ENCODE measurements at places on chromosomes 5 and 9.

GRCh38 chr5:58191443-58191842 is 268.4 kb downstream of the PLK2 start:
- no peak for DNase-seq

- DNase-seq, result peak; percentile 8
Observed at GRCh38 chr5:94793816-94794198, 175.3 kb downstream of the SLF1 start.

GRCh38 chr5:861442-862366 is 10.9 kb upstream of the ZDHHC11 start:
- DNase-seq, result no peak

- DNase-seq, result no peak
Observed at GRCh38 chr9:23771746-23772384, 54.2 kb downstream of the ELAVL2 start.

- no peak for DNase-seq
Observed at GRCh38 chr9:133824106-133824801, 86.1 kb upstream of the SARDH start.

GRCh38 chr9:80004714-80005113 is 432.9 kb downstream of the TLE4 start:
- DNase-seq, result no peak

GRCh38 chr5:14560091-14560595 is 21.4 kb upstream of the OTULINL start:
- DNase-seq, result peak; percentile 12

DNA sequence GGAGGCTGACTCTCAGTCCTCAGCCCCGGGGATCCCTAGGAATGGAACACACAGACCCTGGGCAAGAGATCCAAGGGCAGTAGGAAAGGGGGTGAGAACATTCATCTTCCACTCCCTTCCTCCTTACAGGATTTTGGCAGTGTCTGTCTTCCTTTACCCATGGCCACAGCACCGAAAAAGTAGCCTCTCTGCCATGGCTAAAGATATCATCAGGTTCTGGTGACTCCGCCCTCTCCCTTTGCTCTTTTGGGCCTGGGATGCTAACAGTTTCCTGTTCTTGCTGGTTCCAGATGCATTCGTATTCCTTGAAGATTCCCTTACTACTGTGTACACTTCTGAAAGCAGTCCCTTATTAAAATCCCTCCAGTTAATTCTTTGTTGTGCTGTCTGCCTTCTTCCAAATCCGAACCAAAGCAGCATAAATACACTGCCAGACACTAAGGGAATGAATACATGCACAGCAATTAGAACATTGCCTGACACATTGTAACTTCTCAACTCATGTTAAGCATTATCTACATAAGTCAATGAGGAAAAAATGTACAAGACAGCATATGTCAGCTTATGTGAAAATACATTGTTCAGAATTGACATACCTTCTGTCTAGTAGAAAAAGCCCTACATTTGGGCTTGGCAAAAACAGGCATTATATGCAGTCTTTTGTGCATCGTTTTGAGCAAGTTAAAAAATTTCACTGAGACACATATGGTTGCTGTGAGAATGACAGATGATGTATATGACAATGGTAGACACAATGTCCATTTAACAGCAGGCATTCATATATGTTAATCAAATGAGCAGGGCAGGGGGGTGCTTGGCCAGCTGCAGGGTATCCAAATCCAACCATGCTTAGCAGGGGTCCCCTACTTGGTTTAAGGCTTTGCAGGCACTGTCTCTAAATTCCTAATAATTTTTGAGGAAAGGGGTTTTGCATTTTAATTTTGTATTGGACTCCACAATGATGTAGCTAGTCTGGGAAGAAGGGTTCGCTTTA is 58.8 kb upstream of the RAI14 start:
- no peak for DNase-seq

GRCh38 chr9:121439016-121439415 is 60.6 kb downstream of the GGTA1 start:
- DNase-seq, result no peak

DNA sequence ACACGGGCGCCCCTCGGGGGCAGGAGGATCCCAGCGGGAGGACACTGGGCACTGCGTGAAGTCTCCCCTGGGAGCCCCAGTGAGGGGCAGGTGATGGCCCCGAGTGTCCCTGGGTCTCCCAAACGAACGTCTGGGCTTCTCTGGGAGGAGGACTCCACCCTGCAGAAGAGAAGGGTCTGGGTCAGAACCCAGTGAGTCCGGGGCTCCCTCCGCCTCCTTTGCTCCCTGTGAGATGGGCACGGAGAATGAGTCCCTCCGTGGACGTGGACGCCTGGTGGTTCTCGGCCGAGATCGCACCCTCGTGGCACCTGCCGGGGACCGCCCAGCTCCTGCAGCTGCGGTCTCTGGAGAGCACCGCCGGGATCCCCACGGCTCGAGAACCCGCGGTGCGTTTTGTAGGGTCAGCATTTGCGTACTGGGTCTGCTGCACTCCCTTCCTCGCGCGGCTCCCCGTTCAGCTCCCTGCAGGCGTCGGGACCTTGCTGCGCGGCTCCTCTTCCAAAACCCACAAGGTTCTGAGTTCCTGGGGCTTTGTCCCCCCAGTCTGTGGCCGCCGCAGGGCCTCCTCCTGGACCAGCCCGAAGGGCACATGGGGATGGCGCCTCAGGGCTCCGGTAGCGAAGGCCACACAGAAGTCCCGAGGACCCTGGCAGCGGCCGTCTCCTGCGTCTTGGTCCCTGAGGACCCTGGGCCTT is 10.2 kb upstream of the CEP72 start:
- DNase-seq, result no peak

- no peak for DNase-seq
Observed at GRCh38 chr5:52789378-52789777, 1.7 kb downstream of the ITGA1 start.

DNA sequence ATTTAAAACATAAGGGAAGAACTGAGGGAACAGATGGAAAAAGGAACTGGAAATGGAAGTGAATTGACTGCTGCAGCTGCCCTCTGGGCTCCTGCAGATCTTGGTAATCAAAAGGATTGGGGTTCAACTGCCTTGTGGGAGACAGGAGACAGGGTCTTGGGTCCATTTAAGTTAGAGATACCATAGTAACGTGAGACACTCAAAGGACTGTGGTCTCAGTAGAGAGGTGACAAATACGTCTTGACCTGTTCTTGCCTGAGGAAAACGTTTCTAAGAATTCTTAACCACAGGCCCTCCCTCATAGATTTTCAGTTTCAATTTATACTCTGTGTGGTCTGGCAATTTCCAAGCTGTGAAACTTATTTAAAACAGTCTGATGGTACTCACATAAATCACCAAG is 100.8 kb upstream of the DHFR start:
- DNase-seq, result peak; percentile 75

DNA sequence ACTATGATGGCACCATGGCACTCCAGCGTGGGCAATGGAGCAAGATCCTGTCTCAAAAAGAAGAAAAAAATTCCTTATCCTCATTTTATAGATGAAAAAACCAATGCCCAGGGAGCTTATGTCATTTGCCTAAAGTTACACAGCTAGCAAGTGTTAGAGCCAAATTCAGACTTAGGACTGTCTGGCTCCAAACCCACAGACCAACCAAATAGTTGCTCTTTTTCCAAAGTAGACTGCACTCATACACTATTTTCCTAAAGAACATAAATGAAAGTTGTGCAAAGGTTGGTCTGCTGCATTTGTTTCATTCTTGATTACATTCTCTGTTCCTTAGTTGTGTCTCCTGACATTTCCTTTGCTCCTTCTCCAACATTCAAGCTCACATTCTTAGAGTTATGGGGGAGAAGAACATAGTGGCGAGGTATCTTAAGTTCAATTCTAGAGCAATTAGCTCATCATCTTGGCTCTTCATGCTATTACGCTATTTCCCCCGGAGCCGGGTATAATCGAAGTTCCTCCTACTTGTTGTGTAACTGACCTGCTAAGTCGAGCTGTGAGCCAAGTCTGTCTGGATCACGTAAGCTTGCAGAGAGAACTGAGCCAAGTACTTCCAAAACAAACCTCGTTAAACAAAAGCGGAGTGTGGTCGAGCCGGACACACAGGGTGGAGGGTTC is 138.3 kb downstream of the RFK start:
- DNase-seq, result no peak

GRCh38 chr5:82494942-82495341 is 216.8 kb upstream of the RPS23 start:
- no peak for DNase-seq

DNA sequence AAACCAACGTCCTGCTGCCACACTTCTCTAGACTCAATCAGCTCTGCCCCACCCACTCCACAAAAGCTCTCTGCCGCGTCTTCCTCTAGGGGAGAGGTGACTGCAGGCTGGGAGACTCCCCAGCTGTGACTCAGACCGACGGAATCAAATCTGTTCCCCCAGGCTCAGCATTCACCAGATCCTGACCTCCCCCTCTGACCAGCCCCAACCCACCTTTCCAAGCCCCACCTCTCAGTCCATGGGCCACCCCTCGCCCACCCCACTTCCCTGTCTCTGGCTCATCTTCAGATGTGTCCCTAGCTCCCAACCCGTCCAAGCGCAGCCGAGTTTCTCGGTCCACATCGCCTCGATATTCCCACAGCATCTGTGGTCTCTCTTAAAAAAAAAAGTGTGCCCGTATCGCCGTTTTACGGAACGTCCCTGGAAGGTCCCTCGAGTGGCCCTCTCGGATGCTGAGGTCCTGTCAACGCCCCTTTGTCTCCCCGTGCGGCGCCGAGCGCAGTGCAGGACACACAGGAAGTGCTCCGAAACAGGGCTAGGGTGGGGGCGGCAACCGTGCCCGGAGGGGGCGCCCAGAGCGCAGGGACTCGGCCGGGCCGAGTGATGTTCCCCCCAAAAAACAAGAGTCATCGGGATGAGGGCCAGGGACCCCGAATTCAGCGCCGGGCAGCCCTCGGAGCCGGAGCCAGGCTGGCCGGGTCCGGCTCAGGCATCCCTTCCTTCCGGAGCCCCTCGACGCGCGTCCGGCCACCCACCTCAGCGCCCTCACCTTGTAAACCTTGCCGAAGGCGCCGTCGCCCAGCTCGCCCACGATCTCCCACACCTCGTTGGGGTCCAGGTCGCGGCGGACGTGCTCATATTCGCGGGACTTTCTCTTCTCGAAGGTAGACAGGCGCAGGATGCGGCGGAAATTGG is 649 bp downstream of the STK10 start:
- DNase-seq, result peak; percentile 73

DNA sequence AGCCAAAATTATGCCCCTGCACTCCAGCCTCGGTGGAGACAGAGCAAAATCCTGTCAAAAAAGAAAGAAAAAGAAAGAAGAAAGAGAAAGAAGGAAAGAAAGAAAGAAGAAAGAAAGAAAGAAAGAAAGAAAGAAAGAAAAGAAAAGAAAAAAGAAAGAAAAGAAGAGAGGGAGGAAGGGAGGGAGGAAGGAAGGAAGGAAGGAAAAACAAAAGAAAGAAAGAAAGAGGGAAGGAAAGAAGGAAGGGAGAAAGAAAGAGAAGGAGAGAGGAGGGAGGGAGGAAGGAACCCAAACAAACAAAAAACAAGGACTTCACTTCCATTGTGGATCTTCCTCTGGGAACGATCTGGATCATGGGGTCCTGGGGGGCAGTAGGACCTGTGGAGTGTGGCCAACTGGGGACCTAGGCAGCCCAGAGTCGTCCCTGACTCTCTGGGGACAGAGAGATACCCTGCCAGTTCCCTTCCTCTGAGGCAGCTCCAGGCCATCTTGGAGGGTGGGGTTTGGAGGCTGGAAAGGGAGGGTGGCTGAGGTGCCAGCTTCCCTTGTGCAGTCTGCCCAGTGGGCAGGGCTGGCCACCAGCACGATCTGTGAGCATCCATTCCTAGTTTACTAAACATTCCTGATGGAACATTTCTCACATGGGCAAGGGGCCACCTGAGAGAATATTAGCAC is 216.8 kb downstream of the PAX5 start:
- no peak for DNase-seq

- DNase-seq, result no peak
Observed at GRCh38 chr9:122134822-122135528, 24.6 kb downstream of the NDUFA8 start.

DNA sequence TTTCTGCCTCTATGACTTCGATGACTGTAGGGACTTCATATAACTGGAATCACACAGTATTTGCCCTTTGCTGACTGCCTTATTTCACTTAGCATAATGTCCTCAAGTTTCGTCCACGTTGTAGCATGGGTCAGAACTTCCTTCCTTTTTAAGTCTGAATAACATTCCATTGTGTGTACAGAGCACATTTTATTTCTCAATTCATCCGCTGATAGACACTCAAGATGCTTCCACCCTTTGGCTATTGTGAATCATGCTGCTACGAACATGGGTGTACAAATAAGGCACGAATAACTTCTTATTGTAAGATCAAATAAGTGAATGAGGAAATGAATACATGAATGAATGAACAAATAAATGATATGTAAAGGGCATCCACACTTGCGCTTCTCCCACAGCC is 13.0 kb downstream of the BARX1 start:
- DNase-seq, result no peak

DNA sequence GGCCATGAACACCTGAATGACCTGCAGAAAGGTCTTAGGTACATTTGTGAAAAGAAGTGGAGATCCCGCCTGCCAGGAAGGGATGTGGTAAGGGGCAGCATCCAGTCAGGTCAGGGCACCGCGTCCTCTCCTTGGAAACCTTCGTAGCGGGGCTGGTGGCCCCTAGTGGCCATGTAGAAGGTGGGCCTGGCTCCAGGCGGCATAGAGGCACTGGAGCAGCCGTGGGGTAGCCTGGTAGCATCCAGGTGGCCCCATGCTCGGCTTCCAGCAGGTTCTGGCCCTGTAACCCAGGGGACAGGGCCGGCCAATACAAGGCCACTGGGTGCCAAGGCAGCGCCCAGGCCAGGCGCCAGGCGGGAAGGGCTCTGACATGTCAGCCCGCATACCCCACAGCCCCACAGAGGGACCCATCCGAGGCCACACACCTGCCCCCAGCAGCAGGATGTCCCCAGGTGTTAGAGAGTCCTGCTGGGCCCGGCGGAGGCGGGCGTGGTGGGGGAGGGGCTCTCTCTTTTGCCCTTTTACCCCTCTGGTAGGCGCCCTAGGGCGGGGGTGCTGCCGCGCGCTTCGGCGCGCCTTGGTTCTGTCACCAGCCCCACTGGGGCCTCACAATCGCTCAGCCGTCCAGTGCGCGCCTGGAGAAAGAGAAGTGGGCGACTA is 58.3 kb upstream of the SPATA31E1 start:
- no peak for DNase-seq

- DNase-seq, result no peak
Observed at GRCh38 chr5:115858396-115858795, 16.7 kb downstream of the AP3S1 start.

- no peak for DNase-seq
Observed at GRCh38 chr5:169201597-169201996, 99.3 kb downstream of the SLIT3 start.

- no peak for DNase-seq
Observed at GRCh38 chr5:36300191-36300926, 1.3 kb downstream of the RANBP3L start.

- DNase-seq, result no peak
Observed at GRCh38 chr9:9783711-9784110, 829.1 kb downstream of the PTPRD start.

DNA sequence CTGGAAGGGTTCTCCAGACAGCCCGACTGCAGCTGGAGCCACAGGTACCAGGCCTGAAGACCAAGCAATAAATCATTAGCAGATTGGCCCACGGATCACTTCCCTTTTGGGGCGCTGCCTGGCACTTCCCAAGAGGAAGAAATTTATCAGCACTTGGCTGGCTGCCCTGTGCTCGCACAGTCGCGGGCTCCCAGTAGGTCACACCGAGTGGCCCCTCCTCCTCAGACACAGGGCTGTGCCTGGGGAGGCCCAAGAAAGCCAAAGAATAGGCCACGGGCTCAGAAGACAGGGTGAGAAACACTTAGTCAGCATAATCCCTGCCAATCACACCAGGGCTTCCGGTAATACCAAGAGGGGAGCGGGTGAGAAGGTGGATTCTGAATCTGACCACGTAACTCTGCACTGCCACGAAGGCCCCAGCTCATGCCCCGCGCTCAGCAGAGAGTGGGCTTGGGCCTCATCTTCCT is 115.7 kb upstream of the MSX2 start:
- DNase-seq, result no peak
